ENCODE measurements at places on chromosomes 3 and 15.

DNA sequence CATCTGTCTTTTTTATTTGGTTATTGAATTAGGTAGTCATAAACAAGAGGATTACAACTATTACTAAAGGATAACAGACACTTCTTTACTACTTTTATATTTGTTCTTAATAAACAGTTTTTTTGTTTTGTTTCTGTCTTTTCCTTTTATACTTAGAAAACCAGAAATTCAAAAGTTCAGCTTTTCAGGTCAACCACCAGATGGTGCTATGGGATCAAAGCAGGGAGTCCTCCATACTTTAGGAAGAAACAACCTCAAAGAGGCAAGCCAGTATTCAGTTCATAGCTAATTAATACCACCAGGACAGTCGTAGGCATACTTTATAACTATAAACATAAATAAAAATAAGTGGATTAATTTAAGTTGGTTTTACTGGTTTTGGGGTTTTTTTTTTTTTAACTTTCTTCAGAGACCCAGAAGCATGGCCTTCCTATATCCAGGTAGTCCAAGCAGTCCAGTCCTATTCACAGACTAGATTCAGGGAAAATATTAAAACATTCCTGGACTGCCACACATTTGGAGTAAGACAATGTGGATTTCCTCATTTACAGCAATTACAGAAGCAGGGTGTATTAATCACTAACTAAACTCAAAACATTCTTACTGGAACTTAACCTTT is 16.0 kb upstream of the EID1 start:
- DNase-seq, result peak; percentile 76

- DNase-seq, result no peak
Measured at GRCh38 chr3:124444896-124445295, 285.4 kb upstream of the UMPS start.

DNA sequence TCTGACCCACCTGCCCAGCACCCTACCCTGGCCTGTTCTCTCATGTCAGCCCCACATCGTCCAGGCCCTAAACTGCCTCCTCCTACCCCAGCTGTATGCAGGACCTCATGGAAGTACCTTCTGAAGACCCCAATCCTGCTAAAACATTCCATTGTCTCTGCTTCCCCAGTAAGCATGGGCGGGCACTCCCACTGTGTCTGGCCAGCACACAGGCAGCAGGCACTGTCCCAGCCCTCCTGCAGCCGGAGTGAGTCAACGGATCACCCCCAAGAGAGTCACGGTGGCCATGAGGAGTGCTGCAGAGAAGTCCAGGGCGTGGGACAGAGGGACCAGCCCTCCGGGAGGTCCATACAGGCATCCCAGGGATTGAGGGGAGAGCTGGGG is 36.4 kb upstream of the SLCO2A1 start:
- no peak for DNase-seq

DNA sequence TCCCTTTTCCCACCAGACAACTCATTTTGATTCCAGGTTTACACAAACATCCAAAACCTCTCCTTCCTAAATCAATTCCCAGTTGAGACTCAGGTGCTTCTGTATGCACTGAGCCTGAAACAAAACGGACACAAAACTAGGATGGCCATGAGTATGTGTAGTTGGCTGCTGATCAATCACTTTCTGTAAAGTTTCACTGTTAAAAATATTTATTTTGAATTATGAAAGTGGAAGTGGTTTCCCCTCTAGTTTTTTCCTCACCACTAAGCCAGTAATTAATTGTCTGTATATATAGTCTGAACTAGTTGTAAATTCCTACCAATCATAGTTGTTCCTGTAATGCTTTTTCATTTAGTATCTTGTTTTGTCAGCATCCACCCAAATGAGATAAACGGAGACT is 51.7 kb upstream of the TSPAN3 start:
- no peak for DNase-seq

GRCh38 chr3:127988770-127989557 is 63.3 kb upstream of the SEC61A1 start:
- no peak for DNase-seq

GRCh38 chr15:49904296-49904695 is 214.7 kb downstream of the ATP8B4 start:
- no peak for DNase-seq

- DNase-seq, result no peak
Measured at GRCh38 chr15:51576911-51577500, 45.6 kb downstream of the DMXL2 start.

DNA sequence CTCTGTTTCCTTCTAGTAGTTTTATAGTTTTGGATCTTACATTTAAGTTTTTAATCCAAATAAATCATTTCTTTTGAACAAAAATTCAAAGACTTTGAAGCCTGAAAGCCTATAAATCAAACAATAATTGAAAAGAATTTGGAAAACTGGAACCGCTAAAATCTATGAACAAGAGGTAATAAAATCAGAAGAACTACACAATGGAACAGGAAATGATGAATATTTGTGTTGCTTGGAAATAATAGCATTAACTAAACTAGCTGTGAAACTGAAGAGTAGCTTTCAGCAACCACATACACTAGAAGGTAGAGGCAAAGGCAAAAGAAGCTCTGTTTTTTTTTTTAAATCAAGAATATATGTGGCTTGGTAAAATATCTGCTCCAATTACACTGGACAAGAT is 147.9 kb upstream of the ABI3BP start:
- DNase-seq, result no peak

GRCh38 chr15:60390231-60390630 is 7.6 kb downstream of the ANXA2 start:
- DNase-seq, result no peak

DNA sequence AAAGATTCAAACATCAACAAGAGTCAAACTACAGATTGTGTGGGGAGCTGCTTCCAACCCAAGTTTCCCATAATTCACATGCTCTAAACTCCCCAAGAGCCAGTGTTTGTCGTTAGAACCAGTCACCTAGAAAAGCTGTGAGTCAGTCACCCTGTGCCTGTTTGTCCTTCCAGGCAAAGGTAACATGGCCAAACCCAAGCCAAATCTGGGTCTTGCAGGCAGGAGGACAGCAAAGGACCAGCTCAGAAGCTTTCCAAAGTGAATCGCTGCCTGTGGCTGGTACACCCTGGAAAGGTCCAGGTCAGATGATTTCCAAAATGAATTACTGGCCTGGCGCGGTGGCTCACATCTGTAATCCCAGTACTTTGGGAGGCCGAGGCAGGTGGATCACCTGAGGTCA is 251.5 kb downstream of the FAM43A start:
- no peak for DNase-seq

DNA sequence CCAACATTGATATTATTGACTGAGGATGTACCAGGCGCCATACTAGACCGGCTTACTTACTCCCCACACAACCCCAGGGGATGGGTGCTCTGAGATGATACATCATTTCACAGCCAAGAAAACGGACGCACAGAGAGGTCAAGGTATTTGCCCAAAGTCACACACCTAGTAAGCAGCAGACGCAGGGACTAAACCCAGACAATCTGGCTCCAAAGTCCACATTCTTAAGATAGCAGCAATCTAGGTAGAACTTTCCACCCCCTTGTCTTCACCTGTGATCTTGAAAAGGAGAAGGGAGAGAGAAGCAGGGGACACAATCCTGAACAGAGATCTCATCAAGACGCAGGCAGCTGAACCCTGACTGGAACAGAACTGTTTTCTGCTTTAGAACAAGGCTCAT is 200.6 kb downstream of the XXYLT1 start:
- DNase-seq, result no peak

DNA sequence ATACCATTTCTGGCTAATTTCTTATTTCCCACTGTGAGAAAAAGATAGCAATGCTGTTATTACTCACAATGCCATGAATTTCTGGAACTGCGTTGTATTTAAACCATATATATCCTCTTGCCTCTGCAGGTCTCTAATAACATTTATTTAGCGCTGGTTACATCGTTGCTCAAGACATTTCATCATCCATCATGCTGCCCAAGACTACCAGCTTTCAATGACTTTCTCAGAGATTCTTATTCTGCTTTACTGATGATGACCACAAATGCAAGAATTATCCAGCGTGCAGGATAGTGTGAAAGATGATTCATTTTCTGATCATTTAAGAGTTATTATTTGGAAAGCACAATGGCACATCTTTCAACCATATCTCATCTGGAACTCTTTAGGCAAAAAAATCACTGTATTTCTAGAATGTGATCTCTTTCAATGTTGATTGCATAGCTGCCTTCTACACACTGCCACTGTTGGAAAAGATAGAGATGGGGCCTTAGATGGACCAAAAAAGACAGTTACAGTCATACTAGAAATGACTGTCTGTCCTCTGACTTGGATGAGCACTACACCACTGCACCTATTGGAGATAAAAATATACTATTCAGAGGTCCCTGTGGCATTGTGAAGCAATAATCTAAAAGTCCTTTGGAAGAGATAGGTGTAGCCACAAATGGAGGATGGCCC is 716.1 kb downstream of the NSUN3 start:
- DNase-seq, result no peak

- DNase-seq, result no peak
Measured at GRCh38 chr3:51733859-51734571, 27.1 kb downstream of the GRM2 start.

GRCh38 chr3:96538186-96538585 is 276.2 kb upstream of the EPHA6 start:
- no peak for DNase-seq

- DNase-seq, result no peak
Measured at GRCh38 chr3:159528251-159528895, 460.3 kb upstream of the IL12A start.
